Neural crest cell (in vitro differentiated cells): ENCODE measurements at places on chromosomes 3 and 15. TPM values are rescaled to one million over a fixed set of nuclear protein-coding genes. Genes with fewer than 3 reads are reported as not detected.

Gene TM4SF1
- total RNA-seq = not detected in 2 replicates

DNA sequence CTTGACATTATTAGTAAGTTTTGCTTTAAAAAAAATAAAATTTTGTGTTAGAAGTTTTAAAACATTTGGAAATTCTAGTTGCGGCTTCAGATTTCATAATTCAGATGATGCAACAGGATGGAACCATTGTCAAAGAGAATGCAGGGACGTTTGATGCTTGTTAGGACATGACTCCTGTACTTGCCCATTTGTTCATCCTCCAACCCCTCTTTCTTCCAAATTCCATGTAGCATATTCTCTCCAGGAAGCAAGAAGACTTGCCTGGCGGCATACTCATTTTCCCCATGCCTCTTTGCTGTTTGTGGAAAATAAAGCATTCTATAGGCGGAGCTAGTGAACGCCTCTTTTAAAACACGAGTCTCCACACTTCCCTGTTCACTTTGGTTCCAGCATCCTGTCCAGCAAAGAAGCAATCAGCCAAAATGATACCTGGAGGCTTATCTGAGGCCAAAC, at the start of gene CSTA:
Gene CSTA (plus strand): TSS at position 378 of the 453 bp plus-strand sequence. CDS start 45 bp downstream, at position 423.
- H3K36me3 ChIP-seq = no peaks in the 10 kb centered on the region
- H3K4me3 ChIP-seq = no peak within 1 kb of the TSS
- no peaks in the 10 kb centered on the region for H3K27me3 ChIP-seq
- H3K27ac ChIP-seq = no peak within 1 kb of the TSS

Gene NRROS
- total RNA-seq = 0.52 and 1.5 TPM in 2 replicates

- no peak for DNase-seq
- peaks cover 22% of the 10 kb centered on the region for H3K4me1 ChIP-seq
- H3K36me3 ChIP-seq = peaks cover 4% of the 10 kb centered on the region
These were observed 1.1 kb upstream of the MPI start for GRCh38 chr15:74888716-74889115.
